ENCODE measurements at places on chromosomes 13 and 19. TPM values are rescaled to one million over a fixed set of nuclear protein-coding genes. Genes with fewer than 3 reads are reported as not detected.
A peak's percentile ranks its signal among the peaks of the same experiment; 100 is the strongest.

KLK4 gene
- not detected for total RNA-seq

DNA sequence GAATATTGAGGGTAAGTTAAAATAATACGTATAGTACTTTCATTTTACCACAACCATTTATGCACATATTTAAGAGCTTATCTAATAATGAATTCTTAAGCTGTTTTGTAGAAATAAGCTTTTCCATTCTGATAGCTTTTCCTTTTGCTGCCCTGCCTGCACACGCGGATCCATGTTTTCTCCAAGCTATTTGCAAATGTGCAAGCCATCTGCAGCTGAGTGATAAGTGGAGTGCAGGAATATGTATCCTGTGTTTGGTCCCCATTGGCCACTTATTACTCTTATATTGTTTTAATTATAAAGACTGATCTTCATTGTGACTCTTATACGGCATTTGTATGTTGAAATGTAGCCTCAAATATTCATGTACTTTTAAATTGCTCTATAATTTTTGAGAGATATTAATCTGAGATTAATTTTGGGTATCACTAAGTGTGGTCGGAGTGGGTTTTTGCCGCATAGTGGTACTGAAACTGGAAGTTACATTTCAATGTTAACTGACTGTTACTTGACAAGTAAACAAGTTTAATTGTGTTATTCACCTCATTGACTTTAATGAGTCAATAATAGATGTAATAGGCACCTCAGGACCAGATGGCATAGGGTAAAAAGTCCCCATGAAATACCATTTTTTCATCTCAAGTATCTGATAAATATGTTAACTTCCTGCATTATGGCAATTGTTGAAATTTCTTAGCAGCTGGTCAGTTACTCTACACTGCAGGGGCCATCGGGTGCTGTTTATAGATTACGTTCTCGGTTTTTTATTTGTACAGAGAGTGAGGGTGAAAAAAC lies 1567.4 kb downstream of the EFNB2 start:
- no peaks in the 10 kb centered on the region for H3K36me3 ChIP-seq
- DNase-seq: no peak
- no peaks in the 10 kb centered on the region for H3K4me1 ChIP-seq
- no peak overlapping the region for H3K27ac ChIP-seq
- no peak overlapping the region for H3K4me3 ChIP-seq

DNA sequence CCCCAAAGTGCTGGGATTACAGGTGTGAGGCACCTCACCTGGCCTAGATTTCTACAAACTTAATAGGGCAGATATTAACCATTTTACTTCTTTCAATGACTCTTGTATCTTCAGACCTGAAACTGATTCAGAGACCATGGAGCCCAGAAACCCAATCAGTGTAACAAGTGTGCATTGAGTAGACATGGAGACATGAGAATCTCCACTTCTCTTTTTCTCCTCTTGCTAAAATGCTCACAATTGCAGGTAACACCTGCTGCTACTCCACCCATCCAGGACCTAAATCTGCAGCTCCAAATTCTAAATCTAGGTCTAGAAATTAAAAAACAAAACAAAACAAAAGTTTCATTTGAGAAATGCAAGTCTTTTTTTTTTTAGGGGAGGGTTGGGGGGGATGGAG lies 42.2 kb upstream of the ZNF681 start:
- no peak for DNase-seq
- H3K27ac ChIP-seq: no peak overlapping the region
- no peak overlapping the region for H3K4me3 ChIP-seq
- H3K4me1 ChIP-seq: no peaks in the 10 kb centered on the region
- H3K27me3 ChIP-seq: no peaks in the 10 kb centered on the region

NLRP5 gene
- total RNA-seq: 0.35 TPM

DNA sequence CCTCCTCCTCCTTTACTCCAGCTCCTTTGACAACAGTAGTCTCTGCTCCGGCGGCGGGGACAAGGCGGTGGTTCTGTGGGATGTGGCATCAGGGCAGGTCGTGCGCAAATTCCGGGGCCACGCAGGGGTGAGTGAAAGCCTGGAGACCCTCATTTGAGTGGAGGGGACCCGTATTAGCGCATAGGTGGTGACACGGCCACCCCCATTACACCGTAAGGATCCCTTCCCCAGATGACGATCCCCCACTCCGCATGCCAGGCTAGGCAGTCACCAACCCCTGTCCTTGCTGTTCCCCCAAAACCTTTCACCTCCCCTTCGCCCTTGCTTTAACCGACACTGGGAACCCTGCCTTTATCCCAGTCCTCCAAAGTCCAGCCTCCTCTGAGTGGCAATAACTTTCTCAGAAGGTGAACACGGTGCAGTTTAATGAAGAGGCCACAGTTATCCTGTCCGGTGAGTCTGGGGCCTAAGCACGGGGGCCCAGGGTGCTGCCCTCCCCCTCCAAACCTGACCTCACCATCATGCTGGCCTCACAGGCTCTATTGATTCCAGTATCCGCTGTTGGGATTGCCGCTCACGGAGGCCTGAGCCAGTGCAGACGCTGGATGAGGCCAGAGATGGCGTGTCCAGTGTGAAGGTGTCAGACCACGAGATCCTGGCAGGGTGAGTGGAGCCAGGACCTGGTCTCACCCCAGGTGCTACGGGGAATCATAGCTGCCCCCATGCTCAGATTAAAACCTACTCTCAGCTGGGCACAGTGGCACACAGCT lies 3.7 kb downstream of the WDR83 start:
- peak overlapping the region; percentile 95 for H3K27ac ChIP-seq
- no peaks in the 10 kb centered on the region for H3K36me3 ChIP-seq
- H3K4me1 ChIP-seq: peaks cover 11% of the 10 kb centered on the region
- no peak for DNase-seq

MEIOSIN gene
- total RNA-seq: not detected

FUT1 gene
- total RNA-seq: 17.7 TPM

DNA sequence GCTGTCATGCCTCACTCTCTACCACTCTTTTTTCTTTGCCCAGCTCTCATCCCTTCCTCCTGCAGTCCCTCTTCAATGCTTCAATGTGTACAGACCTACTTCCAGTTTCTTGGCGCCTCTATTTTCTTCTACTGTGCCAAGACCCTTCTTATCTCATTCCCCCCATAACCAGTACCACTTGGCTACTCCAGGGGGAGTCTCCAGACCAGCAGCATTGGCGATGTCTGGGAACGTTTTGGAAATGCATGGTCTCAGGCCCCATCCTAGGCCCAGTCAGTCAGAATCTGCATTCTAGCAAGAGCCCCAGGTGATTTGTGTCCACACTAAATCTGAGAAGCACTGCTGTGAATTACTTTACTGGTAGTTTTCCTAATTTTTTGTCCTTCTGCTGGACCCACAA lies 198.2 kb downstream of the SLC7A1 start:
- H3K36me3 ChIP-seq: no peaks in the 10 kb centered on the region
- DNase-seq: no peak

MIR17HG gene
- total RNA-seq: 3.3 TPM

All from uterus (tissue), 4 donors.